ENCODE measurements at places on chromosomes 6 and 20.

DNA sequence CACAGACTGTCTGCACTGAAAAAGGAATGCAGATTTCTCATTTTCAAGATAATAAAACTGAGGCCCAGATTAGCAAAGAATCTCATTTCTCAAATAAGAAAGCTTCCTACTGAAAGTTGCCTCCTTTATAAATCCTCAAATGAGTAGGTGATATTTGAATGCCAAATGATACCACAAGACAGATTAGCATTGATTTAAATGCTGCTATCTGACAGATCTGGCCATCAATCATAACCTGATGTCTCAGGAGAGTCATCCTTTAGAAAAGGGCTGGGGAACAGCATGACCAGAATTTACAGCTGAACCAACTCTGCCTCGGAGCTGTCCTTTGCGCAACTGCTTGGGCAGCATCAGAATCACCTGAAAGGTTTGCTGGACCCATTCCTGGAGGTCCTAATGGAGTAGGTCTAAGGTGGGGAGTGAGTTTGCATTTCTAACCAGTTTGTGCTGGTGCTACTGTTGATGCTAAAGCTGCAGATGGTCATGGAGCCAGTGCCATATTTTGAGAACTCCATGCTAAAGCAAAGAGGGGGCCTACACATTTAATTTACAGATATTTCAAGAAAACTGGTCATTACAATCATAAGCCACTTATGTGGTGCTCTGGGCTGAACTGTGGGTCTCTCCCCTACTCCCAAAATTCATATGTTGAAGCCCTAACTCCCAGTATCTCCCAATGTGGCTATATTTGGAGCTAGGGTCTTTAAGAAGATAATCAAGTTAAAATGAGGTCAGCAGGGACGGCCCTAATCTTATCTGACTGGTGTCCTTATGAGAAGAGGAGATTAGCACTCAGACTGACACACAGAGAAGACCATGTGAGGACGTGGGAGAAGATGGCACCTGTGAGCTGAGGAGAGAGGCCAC lies 295.5 kb upstream of the JARID2 start:
- no peak for DNase-seq

- DNase-seq = no peak
Observed at GRCh38 chr6:56863366-56863765, 91.5 kb upstream of the BEND6 start.

DNA sequence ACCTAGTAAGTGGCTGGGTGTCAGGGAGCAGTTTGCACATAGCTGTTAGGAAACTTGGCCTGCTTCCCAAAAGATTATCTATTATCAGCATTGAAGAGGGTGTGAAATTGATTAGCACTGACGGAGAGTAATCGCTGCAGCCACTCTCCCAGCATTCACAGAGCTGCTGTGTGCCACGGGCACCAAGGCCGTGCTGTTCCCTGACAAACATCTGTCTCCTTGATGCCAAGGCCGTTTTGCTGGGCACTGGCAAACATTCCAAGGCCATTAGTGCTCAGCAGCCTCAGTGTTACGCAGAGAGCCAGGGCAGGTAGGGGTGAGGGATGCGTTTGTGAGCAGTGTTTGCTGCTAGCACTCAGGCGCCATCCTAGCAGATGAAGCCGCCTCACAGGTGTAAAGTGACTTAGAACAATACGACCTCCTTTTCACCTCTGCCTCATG lies 57.7 kb upstream of the VSTM2L start:
- DNase-seq = no peak

DNA sequence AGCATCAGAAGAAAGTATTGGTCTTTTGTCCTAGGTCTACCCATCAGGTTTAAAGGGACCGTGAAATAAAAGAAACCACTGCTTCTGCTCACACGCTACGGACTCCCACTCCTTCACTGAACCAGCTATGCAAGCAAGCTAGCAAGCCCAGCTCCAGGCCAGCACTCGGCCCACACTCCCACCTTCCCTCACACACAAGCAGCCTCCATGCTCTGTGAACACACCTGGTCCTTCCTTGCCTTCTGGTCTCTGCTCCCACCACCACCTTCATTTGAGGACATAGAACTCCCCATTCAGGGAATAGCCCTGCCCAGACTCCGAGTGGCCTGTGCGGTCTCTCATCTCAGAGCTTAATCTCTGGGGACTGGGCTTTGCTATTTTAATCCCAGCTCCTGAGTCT lies 436.4 kb upstream of the CDH4 start:
- DNase-seq = no peak

DNA sequence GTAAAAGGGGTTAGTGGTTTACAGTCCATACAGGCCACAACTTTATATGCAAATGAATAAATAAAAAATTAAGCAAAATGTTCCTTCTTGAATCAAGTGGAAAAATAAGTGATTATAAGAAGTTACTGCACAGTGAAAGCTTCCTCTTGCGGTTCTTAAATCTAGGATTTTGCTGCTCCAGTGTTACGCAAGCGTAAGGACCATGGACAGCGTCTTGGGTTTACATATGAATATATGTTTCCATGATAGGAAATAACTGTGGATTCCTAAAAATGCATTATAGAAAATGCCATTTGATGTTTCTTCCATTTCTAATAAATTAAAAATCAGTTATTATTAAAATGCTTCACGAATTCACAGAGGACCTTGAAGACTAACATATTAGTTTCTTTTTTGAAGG lies 176.6 kb upstream of the POU3F2 start:
- DNase-seq = no peak

DNA sequence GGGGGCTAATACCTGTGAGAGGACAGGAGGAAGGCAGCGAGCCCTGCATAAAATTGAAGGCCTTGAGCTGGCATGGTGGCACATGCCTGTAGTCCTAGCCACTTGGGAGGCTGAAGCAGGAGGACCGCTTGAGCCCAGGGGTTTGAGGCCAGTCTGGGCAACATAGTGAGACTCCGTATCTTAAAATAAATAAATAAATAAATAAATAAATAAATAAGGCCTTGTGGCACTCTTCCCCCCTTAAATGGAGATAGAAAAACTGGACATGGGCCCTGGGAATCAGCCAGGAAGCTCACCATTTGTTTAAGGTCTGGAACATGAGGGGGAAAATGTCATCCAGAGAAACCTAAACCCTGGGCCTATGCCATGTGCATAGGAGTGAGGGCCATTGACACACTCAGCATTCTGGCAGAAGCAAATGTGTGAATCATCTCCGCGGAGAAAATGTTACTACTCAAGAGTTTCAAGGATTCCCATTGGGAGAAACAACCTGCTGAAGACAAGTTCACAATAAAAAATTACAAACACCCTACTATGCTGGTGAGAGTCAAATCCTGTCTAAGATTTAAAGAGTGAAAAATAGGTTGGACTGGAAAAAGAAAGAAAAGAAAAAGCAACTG lies 51.9 kb upstream of the UBR2 start:
- DNase-seq = no peak

DNA sequence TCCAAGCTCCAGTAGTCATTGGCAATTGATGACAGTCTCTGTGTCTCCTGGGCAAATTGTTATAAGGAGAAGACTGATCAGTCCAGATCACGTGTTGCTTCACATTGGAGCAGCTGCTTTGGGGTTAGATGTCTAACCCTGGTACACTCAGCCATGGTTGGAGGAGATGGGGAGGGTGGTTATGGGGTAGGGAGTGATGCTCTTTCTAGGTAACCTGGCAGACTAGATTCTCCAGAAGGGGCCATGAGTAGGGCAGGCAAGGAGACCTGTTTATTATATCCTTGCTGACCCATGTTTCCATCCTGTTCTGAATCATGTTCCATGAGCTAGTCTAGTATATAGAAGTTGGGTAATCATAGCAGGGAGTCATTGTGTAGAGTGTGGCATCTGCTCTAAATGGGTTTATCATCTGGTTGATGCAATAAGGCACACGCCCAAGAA lies 50.8 kb upstream of the BACH2 start:
- DNase-seq = no peak

- DNase-seq = no peak
Observed at GRCh38 chr6:30465595-30466306, 23.6 kb upstream of the HLA-E start.

DNA sequence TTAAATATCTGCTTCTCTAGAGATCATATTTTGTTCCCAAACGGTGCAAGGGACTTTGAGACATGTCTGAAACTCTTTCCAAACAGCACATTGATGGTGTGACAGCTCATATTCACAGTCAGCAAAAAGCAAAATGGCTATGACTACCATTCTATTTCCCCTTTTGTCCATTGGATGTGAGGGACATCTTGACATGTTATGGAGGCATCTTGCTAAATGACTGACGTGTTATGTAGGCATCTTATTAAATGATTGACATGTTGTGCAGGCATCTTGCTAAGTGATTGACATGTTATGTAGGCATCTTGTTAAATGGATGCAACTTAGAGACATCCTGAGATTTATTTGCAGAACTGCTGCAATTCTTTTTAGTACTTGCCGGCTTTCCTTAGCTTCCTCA lies 255.8 kb downstream of the DLL1 start:
- no peak for DNase-seq

- DNase-seq = no peak
Observed at GRCh38 chr20:44839481-44839880, 29.1 kb upstream of the RIMS4 start.

- no peak for DNase-seq
Observed at GRCh38 chr6:89197141-89197540, 20.0 kb downstream of the GABRR1 start.

GRCh38 chr6:43496370-43497128 lies 13.6 kb downstream of the LRRC73 start:
- no peak for DNase-seq

- DNase-seq = no peak
Observed at GRCh38 chr20:12966468-12967085, 42.2 kb upstream of the SPTLC3 start.

GRCh38 chr6:135173242-135173988 lies 7.7 kb upstream of the MYB start:
- DNase-seq = no peak

- DNase-seq = no peak
Observed at GRCh38 chr20:37567671-37568588, 40.3 kb upstream of the BLCAP start.

DNA sequence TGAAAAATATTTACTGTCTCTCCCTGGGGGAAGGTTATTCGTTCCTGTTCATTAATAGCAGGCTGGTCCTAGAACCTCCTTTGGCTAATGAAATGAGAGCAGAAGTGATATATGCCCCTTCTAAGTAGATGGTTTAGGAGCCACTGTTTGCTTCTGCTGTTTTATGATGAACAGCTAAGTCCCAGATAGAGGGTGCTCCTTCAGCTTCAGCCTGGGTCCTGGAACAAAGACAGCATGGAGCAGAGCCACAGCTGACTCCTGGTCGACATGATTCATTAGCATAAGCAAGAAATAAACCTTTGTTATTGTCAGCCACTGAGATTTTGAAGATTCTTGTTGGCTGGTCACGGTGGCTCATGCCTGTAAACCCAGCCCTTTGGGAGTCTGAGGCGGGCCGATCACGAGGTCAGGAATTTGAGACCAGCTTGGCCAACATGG lies 47.8 kb upstream of the ARMC2 start:
- no peak for DNase-seq

DNA sequence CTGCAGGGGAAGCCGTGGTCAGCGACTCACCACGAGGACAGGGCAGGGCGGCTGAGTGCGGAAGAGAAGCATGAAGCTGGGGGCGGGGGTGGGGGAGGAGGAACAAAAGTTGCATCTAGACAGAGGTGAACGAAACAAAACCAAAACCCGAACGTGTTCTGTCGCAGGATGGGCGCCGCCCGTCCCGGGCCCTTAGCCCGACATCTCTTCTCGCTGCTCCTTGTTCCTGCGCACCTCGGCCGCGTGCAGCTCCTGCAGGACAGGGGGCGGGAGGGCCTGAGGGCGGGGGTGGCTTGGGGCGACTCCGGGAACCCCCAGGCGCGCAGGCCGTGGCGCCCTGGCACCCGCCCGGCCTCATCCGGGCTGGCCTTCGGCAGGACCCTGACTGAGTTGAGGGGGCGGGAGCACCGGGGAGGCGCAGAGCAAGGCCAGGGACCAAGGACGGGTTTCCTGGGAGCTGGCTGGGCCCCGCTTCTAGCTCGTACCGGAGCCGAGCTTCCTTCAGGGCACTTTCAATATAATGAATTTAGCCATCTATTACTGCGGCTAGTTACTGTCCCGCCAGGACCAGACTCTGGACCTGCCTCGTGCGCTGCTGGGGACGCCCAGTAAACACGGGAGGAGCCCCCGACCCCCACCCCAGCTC lies 12.0 kb downstream of the STMN3 start:
- DNase-seq = no peak

DNA sequence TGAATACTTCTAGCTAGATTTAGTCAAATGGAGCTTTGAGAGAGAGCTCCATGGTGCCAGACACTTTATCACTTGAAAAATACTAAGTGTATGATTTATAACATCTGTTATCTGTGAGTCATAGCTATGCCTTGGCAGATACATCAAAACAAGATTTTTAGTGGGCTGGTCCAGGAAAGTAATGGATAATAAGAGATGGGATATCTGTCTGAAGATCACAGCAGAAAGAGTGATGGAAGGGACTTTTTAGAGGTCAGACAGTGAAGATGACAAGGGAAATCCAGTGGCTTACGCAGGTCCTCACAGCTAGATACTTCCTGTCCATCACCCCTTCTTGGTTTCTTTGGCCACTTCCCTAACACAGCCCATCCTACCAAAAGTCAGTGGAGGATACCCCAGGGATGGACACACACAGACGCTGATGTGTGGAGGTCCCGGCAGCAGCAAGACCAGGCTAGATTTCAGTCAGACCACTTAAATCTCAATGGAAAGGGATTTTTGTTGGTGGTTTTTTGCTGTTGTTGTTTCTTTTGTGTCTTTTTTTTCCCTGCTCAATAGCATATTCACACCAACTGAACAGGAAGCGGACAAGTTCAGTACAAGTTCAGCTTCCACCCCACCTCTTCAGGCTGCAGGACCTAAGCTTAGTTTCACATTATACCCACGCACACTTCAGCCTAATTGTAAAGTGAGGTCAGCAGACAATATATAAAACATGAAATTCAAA lies 209.3 kb downstream of the ALDH8A1 start:
- DNase-seq = no peak

- peak; percentile 70 for DNase-seq
Observed at GRCh38 chr20:20683481-20684321, 28.7 kb downstream of the RALGAPA2 start.

DNA sequence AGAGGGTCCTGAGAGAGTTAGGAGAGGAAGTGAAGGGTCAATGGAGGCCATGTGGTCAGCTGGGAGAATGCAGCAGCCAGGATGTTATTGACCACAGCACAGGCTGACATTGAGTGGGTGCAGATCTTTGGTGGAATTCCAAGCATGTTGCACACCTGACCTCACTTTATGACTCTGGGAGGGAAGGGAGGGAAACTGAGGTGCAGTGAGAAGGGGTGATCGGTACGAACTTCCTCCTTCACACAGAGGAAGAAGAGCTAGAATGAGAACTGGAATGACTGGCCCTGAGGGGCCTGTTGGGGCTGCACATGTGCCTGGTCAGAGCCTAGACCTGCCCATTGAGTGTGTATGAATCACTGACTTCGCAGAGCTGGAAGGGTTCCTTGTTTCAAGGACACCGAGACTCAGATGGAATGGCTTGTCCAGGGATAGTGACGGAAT lies 9.8 kb downstream of the FAM83D start:
- DNase-seq = no peak

All from CMK (cell line).